Left cardiac atrium (tissue), 4 donors: ENCODE measurements at places on chromosomes 5 and 9.
A peak's percentile ranks its signal among the peaks of the same experiment; 100 is the strongest.

GRCh38 chr9:112838342-112838741, 52.3 kb downstream of the SLC46A2 start:
- DNase-seq = no peak

- no peak for DNase-seq
Measured at GRCh38 chr5:89087551-89088318, 204.8 kb upstream of the MEF2C start.

DNA sequence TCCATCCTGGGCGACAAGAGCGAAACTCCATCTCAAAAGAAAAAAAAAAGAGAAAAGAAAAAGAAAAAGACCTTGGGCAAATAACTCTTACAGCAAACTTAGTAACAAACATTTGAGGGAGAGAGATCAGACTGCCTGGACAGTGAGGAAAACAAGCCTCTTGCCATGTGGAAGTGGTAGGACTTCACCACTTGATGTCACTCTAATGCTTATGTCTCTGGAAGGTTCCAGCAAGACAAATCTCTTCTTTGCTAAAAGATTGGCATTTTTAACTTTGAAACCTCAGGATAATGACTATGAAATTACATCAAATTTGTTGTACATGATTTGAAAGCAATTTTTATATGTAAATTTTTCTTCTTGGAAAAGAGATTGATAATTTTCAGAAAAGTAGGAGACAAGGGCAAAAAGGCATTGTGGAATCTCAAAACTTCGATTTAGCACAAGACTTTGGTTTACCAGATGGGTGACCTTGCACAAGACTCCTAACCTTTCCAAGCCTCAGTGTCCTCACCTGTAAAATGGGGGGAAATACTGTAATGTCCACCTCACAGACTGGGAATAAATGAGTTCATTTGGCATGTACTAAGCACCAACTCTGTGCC, 5.4 kb downstream of the ACTL7B start:
- no peak for DNase-seq

DNA sequence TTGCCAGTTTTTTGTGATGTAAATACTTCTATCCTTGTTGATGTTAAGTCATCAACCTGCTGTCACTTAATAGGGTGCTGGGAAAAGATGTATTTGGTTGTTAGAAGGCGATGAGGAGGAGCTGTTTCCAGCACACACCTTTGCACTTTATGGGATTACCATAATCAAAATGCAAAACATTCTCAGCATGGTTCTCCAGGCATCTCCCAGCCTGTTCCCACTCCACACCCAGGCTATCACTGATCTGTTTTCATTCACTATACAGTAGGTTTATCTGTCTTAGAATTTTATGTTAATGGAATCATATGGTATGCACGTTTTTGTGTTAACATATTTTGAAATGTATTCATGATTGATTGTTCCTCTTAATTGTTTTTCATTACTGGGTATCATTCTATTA, 35.9 kb downstream of the PCSK5 start:
- DNase-seq = no peak

- peak; percentile 23 for DNase-seq
Measured at GRCh38 chr9:5557606-5558587, 47.6 kb downstream of the PDCD1LG2 start.

- DNase-seq = no peak
Measured at GRCh38 chr5:78799266-78800017, 150.9 kb upstream of the LHFPL2 start.
